ENCODE measurements at places on chromosomes 11 and 22.

- DNase-seq, result no peak
These were observed 53.6 kb downstream of the CECR2 start for GRCh38 chr22:17422736-17423343.

DNA sequence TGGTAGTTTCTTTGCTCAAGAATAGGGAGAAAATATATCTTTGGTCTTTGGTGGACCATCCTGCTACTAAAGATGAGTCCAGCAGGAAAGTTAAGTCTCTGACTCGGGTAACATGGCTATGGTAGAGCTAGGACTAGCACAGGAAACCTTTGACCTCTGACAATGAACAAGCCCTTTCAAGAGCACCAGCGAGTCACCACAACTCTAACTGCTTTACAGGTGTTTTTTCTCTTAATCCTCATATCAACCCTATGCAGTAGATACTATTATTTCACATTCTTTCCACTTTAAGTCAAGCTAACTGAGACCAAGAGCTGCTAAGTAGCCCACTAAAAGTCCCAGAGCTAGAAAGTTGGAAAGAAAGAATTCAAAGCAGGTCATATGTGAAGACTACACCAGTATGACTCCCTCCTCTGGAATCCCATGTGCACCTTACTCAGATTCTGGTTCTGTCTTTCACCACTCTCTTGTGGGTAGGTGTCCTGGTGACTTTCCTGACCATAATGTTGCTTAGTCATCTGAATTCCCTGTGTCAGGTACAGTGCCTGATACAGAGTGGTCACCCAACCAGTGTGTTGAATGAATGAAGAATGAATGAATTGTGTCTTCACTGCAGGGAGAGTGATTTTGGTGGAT, 53.8 kb upstream of the ME3 start:
- DNase-seq, result no peak

GRCh38 chr11:65975771-65976170, 14.2 kb downstream of the SART1 start:
- DNase-seq, result no peak

- no peak for DNase-seq
These were observed 92.5 kb downstream of the APIP start for GRCh38 chr11:34823639-34824038.
